ENCODE measurements at places on chromosomes 5 and 9.

GRCh38 chr9:98994172-98995058 is 50.7 kb downstream of the COL15A1 start:
- DNase-seq, result no peak

GRCh38 chr9:34929506-34930102 is 28.5 kb upstream of the PHF24 start:
- peak; percentile 68 for DNase-seq

DNA sequence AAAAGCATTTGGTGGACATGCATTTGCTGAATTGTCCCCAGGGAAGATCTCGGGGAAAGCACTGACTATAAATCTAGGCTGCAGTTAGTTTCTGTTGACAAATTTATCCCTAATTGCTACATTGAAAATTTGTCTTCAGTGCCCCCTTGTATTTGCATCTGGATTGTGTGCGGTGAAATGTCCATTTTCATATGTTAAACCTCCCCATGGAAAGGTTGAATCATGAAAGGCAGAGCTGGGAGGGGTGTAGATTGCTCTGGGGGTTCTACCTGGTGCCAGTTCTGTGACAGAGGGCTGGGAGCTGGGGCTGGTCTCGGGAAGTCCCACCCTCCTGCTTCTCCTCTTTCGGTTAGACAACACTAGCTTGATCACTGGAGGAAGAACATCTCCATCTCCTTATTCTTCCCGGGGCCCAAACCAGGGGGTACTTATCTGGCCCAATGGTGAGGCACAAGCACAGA is 101.9 kb downstream of the GADD45G start:
- no peak for DNase-seq

- no peak for DNase-seq
Measured at GRCh38 chr9:83339435-83339834, 198.8 kb downstream of the FRMD3 start.

Measured in WTC11 (cell line).